ENCODE measurements at places on chromosomes 4 and X.

GRCh38 chrX:150767475-150768131 lies 74.4 kb downstream of the MTMR1 start:
- DNase-seq, result no peak

- DNase-seq, result no peak
These were observed 214.5 kb upstream of the TACR3 start for GRCh38 chr4:103934178-103934789.

DNA sequence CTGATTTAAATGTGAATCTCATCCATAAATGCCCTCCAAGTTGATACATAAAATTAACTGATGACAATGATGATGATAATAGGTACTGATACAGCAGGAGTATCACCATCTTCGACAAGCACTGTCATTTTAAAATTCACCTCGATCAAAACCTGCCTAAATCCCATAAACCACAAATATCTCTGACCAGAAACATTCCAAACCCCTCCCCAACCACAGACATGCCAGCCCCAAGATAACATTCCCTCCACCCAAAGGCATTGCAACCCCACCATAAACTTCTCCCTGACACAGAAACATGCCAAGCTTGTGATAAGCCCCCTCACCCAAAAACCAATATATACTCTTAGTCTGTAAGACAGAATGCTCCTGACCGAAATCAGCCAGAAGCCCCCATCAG lies 63.7 kb upstream of the WDFY3 start:
- no peak for DNase-seq

DNA sequence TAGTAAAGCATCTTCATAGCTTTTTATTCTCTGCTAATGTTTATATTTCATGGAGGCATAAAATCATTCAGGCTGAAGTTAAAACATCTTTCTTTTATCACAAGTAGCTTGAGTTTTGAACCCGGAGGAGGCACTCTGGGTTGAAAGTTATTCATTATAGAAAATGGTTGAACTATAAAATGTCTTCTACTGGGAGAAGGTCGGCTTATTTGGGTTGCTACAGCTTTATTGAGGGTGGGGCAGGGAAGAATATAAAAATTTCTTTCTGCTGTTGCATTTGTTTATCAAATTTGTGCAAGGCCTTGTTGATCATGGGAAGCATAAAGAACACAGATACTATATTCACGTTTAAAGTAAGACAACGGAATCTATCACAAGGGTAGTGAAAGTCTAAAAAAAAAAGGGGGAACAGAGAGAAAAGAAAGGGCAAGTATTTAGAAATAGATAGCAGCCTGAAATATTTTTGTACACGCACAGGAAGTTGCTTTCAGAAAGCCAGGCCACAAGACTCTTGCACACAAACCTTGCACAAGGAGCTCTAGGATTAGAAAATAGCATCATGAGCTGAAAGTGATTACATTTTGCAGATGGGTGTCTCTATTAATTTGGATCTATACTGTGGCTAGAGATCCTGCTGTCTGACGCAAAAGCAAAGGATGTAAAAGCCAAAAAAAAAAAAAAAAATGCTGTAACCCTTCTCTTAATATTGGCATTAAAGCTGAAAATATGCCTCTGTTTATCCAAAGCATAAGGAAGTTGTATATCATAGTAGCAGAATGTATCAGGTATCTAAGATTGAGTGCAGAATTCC lies 37.2 kb upstream of the FAM9C start:
- no peak for DNase-seq

GRCh38 chr4:153611679-153612078 lies 72.4 kb upstream of the TLR2 start:
- DNase-seq, result no peak

DNA sequence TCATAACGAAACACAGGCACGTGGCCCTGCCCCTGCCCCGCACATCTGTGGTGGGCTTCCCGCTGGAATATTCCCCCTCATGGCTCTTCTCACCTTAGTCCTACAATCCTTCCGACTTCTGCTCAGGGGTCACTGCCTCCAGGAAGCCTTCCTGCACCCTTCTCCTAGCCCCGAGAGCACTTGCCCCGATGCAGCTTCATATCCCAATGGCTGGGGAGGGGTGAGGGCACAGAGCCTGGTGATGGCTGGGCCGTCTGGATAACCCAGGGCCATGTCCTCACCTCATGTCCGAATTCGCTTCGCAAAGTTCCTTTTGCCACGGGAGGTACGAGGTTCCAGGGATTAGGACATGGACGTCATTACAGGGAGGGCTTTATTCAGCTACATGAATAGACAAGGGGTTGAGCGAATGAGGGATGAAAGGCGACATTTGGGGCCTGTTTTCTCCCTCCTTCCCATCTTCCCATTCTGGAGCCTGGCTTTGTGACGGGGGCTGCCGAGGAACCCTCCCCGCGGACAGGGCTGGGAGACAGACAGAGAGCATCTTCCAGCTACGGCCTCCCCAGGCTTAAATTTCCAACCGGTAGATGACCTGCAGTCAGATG lies 35.5 kb upstream of the HMX1 start:
- DNase-seq, result peak; percentile 34

GRCh38 chr4:151797131-151797530 lies 36.3 kb upstream of the GATB start:
- no peak for DNase-seq

Measured in RWPE2 (cell line).